NCI-H1417 treated with DMSO at 0.1 percent for 48 hours (cell line): ENCODE measurements at places on chromosomes 6 and 20.

DNA sequence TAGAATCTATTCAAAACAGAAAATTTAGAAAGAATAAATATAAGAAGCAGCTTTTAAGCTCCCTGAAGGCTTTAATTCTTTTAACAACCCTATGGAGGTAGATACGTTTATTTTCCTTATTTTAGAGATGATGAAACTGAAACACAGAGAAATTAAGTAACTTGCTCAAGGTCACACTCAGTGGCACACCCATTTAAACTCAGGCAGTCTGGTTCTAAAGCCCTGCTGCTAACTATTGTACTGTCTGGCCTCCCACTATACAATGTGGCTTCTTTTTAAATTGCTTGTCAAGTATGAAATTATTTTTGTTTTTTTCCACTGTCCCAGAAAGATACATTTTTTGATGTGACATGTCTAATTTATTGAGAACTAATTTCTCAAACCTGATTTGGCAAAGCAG is 55.7 kb downstream of the FAM217A start:
- no peak for DNase-seq

DNA sequence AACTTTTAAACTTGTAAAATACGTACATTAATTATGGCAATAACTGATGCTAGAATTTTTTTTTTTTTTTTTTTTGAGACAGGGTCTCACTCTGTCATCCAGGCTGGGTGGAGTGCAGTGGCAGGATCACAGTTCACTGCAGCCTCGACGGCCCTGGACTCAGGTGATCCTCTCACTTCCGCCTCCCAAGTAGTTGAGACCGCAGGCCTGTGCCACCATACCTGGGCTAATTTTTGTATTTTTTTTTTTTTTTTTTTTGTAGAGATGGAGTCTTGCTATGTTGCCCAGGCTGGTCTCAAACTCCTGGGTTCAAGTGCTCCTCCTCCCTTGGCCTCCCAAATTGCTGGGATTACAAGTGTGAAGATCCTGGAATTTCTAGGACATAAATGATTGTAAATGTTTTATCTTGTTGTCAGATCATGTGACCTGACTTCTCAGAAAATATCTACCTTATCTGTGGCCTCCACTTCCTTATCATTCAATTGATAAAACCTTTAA is 2.2 kb upstream of the CD2AP start:
- no peak for DNase-seq

GRCh38 chr20:63695424-63696305 is 787 bp upstream of the TNFRSF6B start:
- DNase-seq = no peak

DNA sequence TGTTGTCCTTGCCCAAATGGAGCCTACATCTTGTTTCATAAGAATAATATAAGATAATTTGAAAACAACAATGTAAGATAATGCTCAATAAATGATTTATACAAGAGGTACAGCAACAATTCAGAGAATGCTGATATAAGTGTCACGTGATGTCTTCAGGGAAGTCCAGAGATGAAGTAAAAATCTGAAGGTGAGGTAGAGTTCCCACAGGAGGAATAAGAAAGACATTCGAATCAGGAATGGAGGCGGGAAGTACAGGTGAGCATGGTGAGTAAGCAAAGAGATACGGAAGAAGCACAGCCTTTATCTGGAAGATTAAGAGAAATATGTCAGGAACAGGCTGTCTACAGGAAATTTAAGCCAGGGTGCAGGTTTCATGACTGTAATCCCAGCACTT is 165.9 kb upstream of the MARCKS start:
- DNase-seq = no peak

DNA sequence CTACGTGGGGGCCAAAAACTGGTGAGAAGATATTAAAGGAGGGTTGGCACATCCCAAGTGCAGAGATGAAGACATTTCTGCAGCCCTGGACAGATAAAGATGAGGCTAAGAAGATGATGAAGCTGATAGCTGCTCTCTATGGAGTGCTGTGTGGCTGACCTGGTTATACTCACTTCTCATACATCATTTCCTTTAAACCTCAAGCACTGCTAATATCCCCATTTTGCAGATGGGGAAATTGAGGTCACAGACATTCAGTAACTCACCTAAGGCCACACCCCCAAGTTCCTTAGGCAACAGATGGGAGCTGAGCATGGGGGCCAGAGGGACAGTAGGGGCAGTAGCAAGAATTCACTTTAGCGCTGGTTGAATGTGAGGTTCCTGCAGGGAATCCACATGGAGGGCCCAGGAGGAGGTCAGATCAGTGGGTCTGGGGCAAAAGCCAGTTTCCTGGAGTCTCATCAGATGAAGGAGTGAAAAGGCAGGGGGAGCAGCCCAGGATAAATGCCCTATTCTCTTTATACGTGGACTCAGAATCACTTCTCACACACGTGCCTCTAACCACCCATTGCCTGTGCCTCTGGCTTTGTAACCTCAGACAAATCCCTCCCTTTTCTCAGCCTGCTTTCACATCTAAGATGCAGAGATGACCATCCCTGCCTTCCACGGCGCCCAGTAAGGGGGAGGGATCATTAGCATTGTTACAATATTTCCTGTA is 125.8 kb downstream of the NFATC2 start:
- no peak for DNase-seq

DNA sequence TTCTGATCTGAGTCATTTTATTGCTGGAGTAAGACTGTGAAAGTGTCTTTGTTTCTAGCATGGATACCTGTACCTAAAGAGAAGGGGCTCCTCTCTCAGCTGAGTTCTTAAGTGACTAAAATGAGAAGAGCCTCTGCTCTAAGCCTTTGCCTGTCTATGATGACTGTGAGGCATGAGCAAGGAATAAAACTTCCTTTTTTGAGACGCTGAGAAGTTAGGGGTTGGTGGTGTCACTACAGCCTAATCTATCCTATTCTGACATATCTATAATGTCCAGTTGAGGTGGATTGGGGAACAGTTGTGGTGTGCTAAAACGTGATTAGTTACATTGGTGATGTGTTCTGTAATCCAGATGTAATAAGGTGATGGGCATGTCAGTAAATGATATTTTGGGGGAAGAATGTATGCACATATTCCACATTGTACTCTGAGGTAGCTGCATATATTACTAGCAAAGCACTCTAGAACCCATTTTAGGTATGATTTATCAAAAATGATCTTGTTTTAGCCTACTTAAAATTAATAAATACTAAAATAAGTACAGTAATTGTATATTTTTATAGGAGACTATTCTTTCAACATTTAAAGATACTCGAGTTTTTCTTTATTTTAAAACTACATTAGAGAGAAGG is 18.1 kb downstream of the ADGRB3 start:
- DNase-seq = no peak

DNA sequence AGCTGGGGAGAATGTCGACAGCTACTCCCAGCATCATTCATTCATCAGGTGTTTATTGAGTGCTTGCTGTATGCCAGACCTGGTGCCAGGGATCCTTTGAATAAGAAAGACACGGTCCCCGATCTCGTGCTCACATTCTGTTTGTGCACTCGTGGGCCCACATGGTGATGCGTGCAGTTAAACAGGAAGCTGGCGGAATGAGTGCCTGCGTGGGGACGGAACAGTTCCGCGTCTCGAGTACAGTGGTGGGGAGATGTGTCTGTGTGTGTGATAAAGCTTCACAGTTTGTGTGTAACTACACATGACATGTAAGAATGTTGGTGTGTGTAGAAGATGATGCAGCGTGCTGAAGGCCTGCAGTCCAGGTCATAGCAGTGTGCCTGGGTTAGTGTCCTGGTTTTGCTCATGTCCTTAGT is 6.5 kb downstream of the RBM38 start:
- DNase-seq = no peak

DNA sequence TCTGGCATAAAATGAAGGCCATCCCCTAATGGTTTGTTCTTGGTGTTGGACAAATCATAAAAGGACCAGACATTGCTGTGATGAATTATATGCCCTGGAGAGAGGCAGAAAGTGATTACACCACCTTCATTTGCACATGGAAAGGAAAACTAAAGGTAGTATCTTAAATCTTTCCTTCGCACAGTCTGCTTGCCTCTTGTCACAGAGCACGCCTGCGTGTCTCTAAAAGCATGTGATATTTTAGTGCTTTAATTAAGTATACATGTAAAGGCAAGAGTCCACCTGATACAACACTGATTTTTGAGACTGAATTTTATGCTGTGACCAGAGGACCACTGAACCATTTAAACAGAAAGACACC is 28.8 kb upstream of the PLAGL1 start:
- DNase-seq = no peak

DNA sequence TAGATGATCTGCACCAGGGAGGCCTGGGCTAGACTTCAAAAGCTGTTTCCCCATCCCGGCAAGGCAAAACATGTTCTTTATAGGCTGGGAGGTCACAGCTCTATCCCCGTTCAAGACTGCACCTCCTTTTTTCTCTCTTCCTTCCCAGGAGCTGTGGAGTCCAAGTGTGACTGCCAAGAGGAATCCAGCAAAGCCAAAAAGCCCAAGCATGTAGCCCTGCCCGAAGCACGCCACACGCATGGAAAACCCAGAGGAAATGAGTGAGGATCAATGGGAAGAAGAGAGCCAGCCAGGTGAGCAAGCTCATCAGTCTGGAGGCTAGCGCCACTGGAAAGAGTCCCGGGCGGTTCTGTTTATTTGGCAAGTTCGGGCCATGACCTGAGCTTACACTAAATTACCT is 240.4 kb downstream of the PRL start:
- no peak for DNase-seq

DNA sequence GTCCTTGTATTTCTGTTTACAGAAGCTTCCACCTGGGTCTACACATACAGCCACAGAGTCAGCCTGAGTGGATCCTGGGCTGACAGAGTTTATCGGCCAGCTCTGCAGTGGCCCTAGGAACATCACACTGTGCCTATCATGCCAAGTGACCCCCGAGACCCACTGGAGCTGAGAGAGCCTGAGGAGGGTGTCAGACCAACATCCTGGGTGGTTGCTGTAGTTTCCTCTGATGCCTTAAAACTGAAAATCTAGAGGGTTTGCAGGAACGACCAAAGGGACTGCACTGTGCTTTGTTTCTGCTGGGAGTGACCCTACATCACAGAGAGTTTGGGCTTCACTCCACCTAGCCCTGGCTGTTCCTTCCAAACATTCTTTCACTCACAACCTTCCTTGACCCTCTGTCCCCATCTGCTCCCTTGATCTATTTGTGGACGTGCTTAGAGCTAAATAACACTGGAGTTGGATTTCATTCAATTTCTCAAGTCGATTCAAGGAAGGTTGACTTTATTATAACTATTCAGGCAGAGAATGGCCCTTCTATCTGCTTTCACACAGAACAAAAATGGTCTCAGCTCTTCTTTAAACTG is 18.1 kb downstream of the MYLK4 start:
- no peak for DNase-seq

DNA sequence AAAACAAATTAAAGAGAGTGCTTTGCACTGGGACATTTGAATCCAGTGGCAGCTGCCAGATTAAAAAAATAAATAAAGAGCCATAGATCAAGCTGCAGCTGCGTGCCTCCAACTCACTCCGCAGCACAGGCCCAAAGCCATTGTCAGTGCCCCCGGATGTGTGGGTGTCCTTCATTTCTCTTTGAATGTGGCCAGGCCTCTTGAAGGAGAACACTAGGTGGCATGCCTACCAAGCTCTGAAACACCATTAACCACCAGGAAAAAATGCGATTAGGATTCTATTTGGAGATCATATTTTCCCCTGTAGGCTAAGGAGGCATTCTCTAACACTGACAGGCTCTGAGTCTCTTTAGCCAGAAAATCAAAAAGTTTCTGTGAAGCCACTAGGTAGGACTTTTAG is 549.8 kb downstream of the PRKN start:
- DNase-seq = peak; percentile 64

DNA sequence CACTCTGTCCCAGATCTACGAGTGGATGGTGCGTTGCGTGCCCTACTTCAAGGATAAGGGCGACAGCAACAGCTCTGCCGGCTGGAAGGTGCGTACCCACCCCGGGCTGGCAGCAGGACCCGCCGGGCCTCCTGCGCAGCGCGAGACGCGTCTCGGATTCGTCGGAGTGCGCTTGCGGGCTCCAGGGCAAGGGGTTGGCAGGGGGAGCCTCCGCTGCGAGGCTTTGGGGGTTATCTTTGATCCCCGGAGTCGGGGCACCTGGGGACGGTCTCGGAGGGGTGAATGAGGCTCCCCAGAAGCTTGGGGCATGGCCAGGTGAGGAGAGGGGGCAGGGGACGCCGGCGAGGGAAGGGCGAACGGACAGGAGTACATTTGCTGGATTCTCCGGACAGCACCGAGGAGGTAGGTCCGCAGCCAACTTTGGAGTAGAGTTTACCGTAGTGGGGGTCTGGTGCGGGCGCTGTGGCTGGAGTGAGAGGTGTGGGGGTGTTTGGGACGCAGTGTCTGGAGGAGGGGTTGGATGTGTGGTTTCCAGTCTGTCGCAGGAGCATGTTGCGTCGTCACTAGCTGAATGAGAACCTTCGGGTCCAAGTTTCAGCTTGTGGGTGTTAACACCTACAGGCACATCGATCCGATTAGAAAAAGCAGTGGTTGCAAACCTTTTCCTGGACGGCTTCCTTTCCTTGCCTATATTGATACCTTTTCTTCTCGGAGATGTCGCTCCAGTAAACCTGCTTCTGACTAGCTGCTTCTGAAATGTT is 1.2 kb downstream of the FOXO3 start:
- DNase-seq = no peak

GRCh38 chr6:89859744-89860143 is 30.1 kb downstream of the CASP8AP2 start:
- DNase-seq = no peak

- DNase-seq = no peak
These were observed 215.2 kb upstream of the ARID1B start for GRCh38 chr6:156562019-156562418.

GRCh38 chr20:56861590-56861989 is 232.5 kb downstream of the TFAP2C start:
- no peak for DNase-seq

DNA sequence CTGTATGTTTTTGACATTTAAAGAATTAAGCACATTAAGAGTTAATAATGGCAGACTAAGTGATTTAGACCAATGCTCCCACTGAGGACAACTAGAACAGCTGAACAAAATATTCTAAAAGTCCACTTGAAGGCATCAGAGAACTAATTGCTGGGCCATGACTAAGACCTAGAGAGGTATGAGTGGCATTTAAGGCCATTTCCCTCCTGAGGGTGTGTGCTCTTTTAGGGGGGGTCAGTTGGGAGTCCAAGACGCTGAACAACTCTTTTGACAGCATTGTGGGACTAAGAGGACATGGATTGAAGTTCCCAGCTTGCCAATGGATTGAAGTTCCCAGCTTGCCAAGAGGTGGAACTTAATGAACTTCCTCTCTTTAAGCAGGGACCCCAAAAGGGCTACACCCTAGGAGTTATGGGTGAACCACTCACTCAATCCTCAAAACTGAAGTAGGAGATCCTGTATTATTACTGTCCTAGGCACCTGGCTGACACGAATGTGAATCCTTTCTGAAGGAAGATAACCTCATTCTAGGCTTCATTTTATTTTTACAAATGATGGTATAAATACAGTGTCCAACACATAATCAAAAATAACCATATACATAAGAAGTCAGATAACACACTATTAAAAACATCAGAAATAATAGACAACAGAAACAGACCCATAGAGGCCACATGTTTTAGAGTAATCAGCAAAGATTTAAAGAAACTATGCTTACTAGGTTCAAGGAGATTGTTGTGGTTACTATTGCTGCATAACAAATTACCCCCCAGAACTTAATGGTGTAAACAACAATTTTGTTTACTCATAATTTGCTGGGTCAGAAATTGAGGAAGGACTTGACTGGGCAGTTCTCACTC is 175.1 kb downstream of the VEGFA start:
- no peak for DNase-seq
